Naive B cell (primary cell): ENCODE measurements at places on chromosomes 16 and 17. TPM values are rescaled to one million over a fixed set of nuclear protein-coding genes. Genes with fewer than 3 reads are reported as not detected.

GRCh38 chr16:49697631-49698452, 158.1 kb downstream of the ZNF423 start:
- DNase-seq = no peak

DNA sequence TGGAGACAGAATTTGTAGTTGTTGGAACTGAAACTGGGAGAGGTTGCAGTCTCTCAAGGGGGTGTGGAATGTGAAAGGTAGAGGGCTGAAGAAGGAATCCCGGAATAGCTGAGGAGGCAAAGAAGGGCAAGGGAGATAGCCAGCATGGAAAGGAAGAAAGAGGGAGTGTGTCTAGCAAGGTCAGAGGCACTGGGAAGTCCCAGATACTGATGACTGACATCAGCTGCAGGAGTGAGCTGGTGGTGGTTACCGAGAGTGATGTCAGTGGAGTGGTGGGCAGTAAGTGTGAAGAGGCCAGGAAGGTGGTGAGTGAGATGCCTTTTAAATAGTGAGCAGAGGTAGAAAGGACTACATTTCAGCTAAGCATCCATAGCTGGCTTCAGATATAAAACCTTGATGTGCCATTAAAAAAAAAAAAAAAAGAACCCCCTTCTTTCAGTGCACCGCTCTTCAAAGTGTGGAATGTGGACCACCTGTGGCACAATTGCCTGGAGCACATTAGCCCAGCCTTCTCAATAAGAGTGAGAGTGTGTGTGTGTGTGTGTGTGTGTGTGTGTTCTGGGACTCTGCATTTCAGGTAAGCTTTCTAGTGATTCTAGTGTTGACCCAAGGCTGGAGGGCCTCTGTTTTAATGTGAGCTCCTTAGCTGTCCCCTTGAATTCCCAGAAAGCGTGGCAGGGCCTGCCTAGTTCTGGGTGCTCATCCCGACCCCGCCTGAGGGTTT, 8.5 kb downstream of the PRMT7 start:
- no peak for DNase-seq

CLEC18B gene
- not detected for polyA plus RNA-seq

PRSS8 gene
- not detected for polyA plus RNA-seq

WSCD1 gene
- not detected for polyA plus RNA-seq

SLC52A1 gene
- polyA plus RNA-seq = not detected
